ENCODE measurements at places on chromosomes 6 and 20.
A peak's percentile ranks its signal among the peaks of the same experiment; 100 is the strongest.

- DNase-seq: no peak
Observed at GRCh38 chr6:158808941-158809678, 10.1 kb downstream of the EZR start.

DNA sequence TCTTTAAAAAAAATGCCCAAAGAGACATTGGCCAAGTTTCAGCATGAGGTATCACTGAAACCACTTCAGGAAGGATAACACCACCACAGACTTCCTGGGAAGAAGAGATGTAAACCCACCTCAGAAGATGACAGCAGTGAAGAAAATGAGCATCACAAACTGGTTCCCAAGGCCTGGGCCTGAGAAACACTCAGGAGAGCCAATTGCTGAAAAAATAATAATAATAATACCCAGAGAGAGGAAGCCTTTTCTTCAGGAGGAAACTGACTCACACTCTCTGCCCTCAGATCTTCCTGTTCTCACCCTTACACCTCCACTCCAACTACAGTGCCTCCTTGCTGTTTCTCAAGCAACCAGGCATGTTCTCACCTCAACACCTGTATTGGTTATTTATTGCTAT, 68.1 kb upstream of the MAFB start:
- no peak for DNase-seq

DNA sequence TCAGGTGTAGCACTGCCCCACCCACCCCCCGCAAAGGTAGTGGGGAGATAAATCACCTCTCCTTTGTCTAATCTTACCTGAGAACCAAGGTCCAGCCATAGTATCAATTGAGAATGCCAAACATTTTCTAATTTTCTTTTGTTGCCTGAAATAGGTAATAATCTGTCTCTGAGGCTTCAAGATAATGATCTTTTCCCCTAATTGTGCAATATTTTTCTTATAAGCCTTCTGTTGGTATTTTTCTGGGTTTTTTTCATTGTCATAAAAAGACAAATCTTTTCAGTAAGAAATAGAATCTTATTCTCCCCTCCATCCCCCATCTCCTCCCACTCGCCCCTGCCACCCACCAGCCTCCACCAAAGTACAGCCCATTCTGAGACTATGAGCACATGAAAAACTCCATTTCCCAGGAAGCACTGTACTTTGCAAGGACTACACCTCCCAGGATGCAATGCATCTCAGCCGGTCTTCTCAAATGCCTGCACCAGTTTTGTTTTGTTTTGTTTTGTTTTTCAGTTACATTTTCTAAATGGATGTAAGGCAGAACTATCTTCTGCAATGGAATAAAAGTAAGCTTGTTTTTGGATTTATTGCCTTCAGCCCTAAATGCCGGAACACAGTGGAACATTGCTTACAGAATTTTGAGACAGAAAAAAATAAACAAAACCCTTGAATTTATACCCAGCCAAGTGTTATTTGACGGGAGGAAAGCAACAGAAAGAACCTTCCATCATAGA, 268.0 kb downstream of the TFAP2A start:
- peak; percentile 4 for DNase-seq

DNA sequence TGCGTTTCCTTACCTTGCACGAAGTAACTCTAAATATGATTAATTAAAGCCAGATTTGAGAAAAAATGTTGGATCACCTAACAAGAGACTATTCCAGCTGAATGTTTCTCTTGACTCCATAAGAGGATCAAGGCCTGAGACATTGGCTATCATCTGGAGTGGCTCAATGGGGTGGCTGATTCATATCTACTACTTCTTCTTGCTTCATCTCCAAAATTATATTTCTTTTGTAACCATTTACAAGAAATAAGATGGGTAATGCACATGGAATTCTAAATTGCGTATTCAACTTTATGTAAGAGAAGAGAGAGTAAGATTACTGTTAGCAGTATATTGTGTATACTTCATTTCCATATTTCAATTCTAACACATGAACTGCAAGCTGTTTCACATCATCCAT, 819.0 kb upstream of the EYS start:
- no peak for DNase-seq

DNA sequence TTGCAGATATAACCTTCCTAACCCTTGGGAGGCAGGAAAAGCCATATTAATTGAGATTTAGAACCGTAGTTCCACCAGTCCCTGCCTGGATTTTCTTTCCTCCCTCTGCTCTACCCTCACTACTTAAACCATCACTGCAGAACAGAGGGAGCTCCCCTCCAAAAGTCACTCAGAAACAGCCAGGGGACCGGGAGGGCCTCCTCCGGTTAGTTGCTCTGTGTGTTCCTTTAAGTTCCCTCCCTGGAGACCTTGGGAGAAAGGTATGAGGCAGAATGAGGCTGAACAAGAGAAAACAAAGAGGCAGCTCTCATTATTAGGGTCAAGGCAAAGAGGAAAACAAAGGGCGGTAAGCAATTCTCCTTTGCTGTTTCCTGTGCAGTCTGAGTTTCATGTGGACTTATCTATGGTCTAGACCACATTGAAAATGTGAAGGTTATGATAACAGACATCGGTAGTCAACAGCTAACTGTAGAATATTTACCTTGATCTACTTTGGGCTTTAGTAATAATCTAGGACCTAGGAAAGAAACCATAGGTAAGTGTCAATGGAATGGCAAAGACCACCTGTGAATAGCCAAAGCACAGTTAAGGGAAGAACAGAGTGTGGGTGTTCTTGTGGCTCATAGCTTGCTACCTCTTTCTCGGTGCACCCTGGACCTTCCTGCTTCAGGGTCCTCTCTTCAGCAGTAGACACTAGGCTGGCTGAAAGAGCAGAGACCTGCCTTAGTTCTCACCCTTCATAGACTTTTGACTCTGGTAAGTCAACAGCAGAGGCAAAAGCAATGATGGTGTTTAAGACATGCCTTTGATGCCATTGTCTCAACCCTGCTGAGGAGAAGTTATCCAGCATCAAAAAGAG, 250.9 kb upstream of the CITED2 start:
- no peak for DNase-seq

DNA sequence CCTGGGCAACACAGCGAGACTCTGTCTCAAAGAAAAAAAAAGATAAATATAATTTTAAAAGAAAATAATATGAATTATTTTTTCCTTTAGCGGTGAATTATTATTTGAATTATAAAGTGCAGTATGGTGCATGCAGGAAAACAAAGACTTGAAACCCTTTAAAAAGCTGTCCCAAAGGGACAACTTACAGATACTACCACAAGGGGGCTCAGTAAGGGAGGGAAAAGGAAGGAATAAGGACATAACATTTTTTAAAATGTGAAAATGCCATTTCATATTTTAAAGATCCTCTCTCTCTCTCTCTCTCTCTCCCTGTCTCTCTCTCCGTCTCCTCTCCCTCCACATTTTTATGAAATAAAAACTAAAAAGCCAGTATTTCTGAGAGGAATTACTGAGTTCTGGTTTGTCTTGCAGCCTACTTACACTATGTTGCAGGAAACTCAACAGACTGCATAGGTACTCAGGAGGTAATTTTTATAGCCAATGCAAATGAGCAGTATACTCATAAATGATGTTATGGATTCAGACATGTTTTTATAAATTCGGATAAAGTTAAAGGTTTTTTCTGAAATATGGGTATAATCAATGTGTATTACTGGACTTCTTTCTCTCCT, 455.0 kb upstream of the GJE1 start:
- no peak for DNase-seq

DNA sequence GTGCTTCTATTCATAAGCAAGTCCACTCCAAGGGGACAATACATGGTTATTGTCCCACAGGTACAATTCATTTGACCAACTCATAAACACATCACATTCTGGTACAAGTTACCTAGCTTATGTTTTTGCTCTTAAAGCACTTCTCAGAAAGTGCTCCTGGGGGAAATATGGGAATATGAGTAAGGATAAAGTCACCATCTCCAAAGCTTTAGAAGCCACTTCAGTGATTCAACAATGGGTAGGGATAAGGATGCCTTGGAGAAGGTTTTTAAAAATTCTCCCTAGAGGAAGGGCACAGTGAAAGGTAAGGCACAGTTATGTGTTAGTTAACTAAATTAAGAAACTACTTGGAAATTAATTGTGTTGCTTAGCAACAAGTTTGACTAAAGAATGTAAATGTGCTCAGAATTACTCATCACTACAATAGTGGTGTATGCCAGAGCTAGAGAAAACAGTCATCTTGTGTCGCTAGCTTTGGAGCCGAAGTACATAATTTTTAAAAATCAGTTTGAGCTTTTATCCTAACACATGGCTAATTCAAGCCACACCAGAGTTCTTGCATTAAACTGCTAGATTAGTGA, 39.5 kb upstream of the LAMP5 start:
- DNase-seq: no peak

- DNase-seq: peak; percentile 59
Observed at GRCh38 chr6:21588481-21589351, 4.8 kb upstream of the SOX4 start.

- no peak for DNase-seq
Observed at GRCh38 chr6:44064089-44064947, 62.9 kb downstream of the MRPL14 start.

DNA sequence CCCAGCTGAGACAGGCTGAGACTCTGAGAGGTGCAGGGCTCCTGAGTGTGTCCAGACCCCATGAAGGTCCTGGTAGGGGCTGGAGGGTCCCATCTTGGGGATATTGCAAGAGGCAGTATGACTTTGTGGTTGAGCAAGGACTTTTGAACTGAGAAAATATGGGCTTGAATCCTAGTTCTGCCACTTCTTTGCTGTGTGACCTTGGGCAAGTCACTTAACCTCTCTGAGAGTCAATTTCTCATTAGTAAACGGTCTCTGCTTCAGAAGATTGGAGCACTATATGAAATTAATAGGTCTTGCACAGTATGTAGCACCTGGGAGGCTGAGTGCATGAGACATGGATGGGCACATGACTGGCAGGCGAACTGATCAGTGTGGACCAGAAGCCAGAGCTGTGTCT, 42.7 kb downstream of the TFEB start:
- no peak for DNase-seq

GRCh38 chr6:103231181-103231580, 1628.5 kb downstream of the HACE1 start:
- DNase-seq: no peak

DNA sequence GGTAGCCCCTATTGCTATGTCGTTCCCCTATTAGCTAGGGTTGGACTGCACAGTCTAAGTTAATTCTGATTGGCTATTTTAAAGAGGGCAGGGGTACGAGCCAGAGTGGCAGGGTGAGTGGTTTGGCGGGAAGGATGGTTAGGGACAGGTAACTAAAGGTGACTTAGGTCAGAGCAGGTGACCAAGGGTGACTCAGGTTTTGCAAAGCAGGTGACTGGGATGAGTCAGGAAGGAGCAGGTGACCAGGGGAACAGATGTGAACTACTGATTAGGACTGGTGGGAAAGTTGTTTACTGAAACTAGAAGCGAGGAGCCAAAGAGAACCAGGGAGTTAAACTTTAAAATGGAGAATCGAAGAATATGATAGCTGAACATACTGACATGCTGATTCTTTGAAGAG, 295.2 kb downstream of the GJA1 start:
- DNase-seq: no peak

DNA sequence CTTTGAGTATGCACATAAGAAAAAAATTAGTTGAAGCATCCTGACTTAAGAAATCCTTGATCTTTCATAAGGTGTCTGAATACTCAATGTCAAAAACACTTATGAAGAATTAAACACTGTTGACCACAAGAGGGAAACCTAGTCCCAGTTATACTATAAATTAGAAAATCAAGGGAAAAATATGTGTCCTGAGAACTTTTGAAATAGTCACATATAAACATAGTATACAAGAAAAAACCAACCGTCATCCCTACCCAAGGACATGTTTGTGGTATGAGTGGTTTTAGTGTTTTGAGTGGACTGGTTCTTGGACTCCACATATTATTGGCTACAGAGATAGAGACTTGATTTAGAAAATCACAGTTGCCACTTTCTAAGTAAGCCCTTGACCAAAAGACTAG, 7.6 kb upstream of the HLA-DRA start:
- no peak for DNase-seq

Data from occipital lobe (tissue), 3 donors.